NCI-H345 (cell line): ENCODE measurements at places on chromosomes 1 and 21.
A peak's percentile ranks its signal among the peaks of the same experiment; 100 is the strongest.

DNA sequence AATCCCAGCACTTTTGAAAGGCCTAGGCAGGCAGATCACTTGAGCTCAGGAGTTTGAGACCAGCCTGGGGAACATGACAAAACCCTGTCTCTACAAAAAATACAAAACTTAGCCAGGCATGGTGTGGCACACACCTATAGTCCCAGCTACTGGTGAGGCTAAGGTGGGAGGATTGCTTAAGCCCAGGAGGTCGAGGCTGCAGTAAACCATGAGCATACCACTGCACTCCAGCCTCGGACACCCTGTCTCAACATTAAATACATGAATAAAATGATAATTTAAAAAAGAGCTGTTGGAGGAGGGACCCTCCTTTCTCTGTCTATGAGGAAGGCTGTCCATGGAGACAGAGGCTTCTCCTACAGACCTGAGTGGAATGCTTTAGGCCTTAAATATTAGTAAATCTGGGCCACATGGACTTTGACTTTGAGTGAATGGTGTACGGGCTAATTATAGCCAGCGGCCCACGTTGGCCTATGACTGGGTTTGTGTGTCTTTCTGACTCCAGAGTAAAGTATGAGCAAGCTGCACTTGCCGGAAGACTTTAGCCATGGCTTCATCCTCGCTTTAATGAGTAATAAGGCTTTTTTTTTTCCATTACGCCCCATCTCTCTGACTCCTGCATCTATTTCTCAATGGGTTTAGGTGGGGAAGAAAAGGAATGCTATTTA is 21.3 kb downstream of the RAB3B start:
- DNase-seq: no peak

GRCh38 chr1:51063121-51063520 is 38.9 kb upstream of the C1orf185 start:
- no peak for DNase-seq

DNA sequence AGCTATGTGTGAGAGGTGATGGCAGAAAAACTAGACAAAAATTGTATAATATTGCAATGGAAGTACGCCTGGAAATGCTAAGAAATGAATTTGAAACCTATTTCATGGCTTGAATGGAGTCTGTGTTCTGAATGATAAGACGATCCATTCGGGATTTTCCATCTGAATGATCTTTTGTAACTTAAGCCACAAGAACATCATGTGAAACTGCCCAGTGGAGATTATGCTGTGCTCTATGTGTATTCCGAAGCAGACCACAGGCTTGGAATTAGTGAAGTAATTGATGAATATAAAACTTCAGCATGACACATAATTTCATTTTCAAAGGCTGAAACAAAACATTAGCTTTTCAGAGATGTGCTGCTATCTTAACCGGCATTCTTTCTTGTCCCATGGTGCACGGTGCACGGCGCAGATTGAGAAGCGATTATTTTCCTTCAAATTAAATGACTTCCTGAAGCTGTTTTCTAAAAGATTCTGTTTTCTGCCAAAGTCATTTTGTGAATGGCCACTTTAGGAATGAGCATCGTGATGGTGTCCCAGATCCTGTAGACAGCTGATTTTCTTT is 652.9 kb downstream of the PLA2G4A start:
- no peak for DNase-seq

DNA sequence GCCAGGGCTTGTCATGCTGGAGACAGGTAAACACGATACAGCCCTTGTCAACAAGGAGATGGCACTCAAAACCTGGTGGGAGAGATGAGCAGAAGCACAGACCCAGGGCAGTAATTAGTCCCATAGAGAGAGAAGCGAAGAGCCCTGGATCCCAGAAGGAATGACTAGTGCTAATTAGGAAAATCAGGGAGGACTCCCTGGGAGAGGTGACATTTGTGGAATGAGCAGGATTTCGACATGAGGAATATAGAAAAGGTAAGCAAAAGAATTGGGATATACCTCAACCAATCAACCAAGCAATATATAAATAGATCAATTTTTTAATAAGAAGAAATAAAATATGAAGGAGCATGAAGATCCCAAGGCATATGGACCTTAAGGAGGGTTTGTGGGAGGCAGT is 98.5 kb upstream of the GJB5 start:
- DNase-seq: peak; percentile 9

- no peak for DNase-seq
These were observed 85.1 kb upstream of the PLXNA2 start for GRCh38 chr1:208329300-208329699.

DNA sequence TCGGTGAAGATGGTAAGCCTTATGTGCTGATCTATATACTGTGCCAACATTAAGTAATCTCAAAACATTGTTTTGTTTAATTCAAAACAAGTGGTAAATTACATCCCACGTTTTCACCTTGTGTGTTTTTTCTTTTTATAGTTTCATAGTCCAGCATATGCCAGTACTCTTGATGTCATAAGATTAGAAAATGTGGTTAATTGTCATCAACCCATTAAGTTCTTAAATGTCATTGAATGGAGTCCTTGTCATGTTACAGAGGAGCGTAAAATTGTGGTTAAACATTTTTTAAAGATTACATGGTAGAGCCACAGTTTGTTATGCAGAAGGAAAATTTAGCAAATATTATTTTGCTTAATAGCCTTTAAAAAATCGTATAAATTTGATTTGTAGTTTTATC is 93.1 kb downstream of the FNBP1L start:
- no peak for DNase-seq

DNA sequence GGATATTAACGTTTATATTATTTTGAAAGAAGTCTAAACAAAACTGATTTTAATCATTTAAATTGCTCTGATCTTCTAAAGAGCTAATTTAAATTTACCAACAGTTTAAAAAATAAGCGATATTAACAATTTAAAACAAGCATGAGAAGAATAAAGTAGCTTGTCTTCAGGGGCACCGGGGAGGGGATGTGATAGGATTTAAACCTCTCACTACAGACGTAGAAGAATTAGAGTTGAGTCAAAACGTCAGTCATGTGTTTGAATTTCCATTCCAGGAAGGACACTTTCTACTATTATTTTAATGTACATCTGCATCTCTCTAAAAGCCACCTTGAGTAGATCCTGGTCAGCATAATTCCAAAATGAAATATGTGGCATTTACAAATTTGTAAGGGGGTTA is 58.2 kb upstream of the TPTE start:
- no peak for DNase-seq

- no peak for DNase-seq
These were observed 110.5 kb downstream of the MAST2 start for GRCh38 chr1:45913731-45914501.

GRCh38 chr1:246199086-246199645 is 307.9 kb downstream of the SMYD3 start:
- peak; percentile 82 for DNase-seq

DNA sequence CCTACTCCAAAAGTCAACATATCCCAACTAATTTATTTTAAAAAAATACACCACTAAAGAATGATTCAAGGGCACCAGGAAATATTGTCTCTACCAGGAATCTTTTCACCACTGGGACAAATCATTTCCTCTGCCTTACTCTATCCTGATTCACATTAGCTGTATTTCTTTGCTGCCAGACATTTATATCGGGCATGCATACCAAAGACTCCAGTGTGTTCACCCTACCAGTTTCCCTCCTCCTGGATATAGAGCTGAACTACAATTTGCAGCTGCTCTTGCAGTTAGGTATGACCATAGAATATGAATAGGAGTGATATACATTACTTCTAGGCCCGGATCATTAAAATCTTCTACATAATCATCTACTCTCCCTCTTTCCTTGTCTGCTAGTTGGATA is 7.6 kb downstream of the KCNJ6 start:
- DNase-seq: no peak

DNA sequence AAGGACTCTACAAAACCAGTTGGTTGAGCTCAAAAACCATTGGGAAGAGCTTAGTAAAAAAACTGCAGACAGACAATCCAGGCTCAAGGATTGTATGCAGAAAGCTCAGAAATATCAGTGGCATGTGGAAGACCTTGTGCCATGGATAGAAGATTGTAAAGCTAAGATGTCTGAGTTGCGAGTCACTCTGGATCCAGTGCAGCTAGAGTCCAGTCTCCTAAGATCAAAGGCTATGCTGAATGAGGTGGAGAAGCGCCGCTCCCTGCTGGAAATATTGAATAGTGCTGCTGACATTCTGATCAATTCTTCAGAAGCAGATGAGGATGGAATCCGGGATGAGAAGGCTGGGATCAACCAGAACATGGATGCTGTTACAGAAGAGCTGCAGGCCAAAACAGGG is 104.0 kb upstream of the BMP8A start:
- DNase-seq: no peak

GRCh38 chr1:227758366-227758765 is 23.1 kb downstream of the SNAP47 start:
- no peak for DNase-seq
